Hepatocyte (in vitro differentiated cells): ENCODE measurements at places on chromosomes 7 and 10. TPM values are rescaled to one million over a fixed set of nuclear protein-coding genes. Genes with fewer than 3 reads are reported as not detected.

DNA sequence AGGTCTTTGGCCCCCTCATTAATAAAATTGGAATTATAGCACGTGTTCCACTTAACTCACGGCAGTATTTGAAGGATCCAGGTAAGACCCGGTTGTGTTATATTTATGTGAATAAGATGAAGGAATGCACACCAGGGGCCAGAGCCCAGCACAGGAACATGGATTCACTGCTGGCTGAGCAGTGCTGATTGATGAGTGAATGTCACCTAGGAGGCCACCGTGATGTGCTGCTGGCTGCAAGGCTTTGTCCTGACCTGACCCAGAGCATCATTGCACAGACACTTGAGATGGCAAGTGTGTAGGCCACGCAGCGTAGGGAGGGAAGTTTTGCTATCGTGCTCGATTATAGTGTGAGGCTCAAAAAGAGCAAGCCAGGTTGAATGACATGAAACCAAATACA lies 350.7 kb upstream of the MGMT start:
- no peak for DNase-seq

DNA sequence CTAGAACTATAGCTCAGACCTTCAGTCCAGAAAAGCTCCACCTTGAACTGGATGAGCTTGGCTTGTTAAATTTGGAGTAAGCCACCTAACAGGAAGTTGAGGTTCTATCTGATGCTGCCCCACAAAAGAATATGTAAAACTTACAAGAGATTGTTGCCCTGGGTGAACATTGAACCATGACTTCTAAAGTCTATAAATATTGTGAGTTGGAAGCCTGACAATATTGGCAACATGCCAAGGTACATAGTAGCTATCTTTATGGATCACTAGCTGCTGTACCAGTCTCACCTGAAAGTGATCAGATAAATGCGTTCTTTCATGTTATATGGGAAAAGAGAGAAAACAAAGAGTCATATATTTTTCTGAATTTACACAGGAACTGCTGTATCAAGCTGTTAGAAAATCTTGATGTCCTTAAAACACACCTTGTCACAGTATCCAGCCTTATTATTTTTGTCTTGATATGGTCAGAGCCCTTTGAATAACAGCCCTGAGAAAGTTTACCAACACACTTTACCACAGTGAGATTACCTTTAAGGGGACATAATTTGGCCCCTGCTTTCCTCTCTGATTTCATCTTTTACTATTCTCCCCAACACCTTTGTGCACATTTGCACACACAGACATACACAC lies 92.0 kb downstream of the LSMEM1 start:
- peak; percentile 77 for DNase-seq

DNA sequence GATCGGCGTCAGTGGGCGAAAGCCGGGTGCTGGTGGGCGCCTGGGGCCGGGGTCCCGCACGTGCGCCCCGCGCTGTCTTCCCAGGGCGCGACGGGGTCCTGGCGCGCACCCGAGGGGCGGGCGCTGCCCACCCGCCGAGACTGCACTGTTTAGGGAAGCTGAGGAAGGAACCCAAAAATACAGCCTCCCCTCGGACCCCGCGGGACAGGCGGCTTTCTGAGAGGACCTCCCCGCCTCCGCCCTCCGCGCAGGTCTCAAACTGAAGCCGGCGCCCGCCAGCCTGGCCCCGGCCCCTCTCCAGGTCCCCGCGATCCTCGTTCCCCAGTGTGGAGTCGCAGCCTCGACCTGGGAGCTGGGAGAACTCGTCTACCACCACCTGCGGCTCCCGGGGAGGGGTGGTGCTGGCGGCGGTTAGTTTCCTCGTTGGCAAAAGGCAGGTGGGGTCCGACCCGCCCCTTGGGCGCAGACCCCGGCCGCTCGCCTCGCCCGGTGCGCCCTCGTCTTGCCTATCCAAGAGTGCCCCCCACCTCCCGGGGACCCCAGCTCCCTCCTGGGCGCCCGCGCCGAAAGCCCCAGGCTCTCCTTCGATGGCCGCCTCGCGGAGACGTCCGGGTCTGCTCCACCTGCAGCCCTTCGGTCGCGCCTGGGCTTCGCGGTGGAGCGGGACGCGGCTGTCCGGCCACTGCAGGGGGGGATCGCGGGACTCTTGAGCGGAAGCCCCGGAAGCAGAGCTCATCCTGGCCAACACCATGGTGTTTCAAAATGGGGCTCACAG lies 1.1 kb downstream of the EGFR start:
- peak; percentile 59 for DNase-seq

- DNase-seq: no peak
Measured at GRCh38 chr7:130290745-130291144, 2.2 kb upstream of the CPA4 start.

DNA sequence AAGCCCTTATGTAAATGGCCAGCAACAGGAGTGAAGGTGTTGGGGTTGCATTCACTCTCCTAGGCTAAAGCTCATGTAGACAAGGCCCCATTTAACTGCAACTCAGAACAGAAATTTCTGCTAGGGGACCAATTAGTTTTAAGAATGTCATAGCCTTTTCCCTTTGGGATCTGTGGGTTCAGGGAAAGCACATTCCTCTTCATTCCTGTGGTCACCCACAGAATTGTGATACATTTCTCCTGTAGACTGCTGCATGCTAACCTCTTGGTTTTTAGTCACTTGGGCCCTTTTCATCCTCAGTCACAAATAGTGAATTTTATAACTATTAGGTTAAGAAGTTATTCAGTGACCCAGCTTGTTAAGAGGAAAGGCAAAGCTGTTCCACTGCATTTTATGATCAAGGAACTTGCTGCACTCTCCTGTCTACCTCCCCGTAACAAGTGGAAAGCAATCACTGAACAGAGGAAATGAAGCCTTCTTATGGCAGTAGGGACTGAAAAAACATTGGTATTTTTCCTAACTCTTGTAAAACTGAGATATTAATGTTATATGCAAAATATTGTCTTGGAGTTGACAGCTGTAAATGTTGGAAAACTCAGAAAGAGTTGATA lies 124.9 kb downstream of the SND1 start:
- no peak for DNase-seq

Gene ARHGEF5
- total RNA-seq: 16.9 and 24.2 TPM in 2 replicates

Gene TMEM209
- total RNA-seq: 13.6 and 14.2 TPM in 2 replicates

Gene SPDYE9
- total RNA-seq: 0.07 TPM in 1 of 2 replicates, not detected in the other

Gene TSPAN33
- 9.6 and 10.4 TPM in 2 replicates for total RNA-seq
